ENCODE measurements at places on chromosomes 1 and 21. TPM values are rescaled to one million over a fixed set of nuclear protein-coding genes. Genes with fewer than 3 reads are reported as not detected.

DNA sequence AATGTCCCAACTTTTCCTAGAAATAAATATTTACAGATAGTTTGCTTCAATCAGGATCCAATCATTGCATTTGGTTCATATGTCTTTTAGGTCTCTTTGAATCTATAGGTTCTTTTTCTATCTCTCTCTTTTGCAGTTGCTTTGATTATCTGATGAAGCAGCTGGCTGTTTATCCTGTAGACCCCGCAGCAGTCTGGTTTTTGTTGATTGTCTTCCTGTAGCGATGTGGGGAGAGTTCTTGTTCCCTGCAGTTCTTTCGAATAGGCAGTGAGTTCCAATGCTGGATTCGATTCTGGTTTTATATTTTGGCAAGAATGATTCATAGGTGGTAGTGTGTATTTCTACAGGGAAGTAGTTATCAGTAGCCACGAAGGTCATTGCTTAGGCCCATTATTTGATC lies 7.4 kb upstream of the MIXL1 start:
- no peak for ATAC-seq

Gene FBXO42
- total RNA-seq = 27.3 TPM

- ATAC-seq = no peak
Observed at GRCh38 chr21:32413015-32413504, 554 bp downstream of the EVA1C start.

Gene ELF3
- total RNA-seq = 0.32 TPM

Gene NDUFS5
- 114 TPM for total RNA-seq

- ATAC-seq = no peak
Observed at GRCh38 chr1:3127738-3128137, 58.7 kb downstream of the PRDM16 start.

GRCh38 chr1:101262630-101263348 lies 26.0 kb downstream of the S1PR1 start:
- peak; percentile 39 for ATAC-seq

DNA sequence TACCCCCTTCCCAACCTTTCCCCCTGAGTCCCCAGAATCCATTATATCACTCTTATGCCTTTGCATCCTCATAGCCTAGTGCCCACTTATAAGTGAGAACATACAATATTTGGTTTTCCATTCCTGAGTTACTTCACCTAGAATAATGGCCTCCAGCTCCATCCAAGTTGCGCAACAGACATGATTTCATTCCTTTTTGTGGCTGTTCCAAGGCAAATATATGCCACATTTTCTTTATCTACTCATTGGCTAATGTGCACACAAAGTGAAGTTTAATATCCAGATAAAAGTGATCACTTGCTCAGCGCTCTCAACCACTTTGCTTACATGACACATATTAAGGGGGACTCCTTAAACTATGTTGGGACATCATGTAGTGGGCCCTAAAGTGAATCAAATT lies 72.4 kb upstream of the TIAM1 start:
- no peak for ATAC-seq

DNA sequence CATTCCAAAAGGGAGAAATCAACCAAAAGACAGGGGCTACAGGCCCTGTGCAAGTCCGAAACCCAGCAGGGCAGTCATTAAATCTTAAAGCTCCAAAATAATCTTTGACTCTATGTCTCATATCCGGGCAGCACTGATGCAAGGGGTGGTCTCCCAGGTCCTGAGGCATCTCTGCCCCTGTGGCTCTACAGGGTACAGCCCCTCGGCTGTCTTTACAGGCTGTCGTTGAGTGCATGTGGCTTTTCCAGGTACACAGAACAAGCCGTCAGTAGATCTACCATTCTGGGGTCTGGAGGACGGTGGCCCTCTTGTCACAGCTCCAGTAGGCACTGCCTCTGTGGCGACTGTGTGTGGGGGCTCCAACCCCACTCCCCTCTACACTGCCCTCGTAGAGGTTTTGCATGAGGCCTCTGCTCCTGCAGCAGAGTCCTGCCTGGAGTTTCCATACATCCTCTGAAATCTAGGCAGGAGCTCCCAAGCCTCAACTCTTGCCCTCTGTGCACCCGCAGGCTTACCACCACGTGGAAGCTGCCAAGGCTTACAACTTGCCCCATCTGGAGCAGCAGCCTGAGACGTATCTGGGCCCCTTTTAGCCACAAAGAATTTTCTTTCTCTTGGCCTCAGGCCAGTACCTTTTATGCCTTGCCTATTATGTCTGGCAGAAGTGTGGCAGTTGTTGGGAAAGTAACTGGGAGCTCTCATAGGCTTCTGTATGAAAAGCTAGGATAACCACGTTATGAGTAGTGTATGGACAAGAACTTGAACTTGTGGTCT lies 52.5 kb downstream of the POU2F1 start:
- no peak for ATAC-seq

Gene SLC25A24
- 16.0 TPM for total RNA-seq

DNA sequence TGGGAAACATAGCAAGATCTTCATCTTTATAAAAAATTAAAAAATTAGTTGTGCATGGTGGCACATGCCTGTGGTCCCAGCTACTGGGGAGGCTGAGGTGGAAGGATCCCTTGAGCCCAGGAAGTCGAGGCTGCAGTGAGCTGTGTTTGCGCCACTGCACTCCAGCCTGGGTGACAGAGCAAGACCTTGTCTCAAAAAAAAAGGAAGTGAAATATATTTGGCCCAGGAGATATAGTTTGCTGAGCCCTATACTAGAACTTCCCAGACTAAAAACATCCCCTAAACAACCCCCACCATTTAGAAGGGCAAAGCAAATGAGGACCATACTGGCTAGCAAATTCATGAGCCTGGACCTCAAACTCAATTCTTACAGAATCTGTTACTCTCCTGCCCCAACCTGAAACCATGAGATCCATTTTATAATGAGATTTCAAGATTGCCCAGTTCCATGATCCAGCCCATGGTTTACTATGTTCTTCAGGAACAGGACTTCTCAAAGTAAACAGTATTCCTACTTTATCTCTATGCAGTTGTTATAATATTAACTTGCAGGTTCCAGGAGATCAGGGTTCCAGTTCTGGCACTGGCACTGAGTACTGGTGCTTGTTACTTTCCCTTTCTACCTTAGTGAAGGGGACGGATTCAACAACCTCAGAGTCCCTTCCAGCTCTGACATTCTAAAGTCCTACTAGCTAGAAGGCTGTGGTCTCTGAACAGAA lies 48.9 kb upstream of the TADA1 start:
- ATAC-seq = no peak

Gene SH3BGR
- 1.9 TPM for total RNA-seq

- ATAC-seq = no peak
Observed at GRCh38 chr1:31467005-31467674, 54.1 kb downstream of the SERINC2 start.

DNA sequence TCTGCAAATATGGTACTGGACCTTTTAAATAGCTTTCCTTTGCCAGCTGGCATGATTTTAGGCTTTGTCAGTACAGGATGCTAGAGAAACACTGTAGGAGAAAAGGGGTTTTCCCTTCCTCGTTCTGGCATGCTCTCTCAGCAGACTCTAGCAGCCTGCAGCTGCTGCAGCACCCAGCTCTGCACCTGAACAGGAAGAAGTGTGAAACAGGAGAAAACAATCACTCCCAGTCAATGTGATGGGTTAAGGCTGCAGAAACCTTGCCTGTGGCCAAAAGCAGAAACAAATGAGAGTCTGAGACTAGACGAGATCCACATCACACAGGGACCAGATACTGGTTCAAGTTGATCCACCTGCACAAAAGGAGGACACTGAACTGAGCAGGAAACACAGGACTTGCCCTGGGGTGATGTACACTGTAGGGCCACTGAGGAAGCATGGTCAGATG lies 21.2 kb downstream of the OVGP1 start:
- peak; percentile 78 for ATAC-seq

DNA sequence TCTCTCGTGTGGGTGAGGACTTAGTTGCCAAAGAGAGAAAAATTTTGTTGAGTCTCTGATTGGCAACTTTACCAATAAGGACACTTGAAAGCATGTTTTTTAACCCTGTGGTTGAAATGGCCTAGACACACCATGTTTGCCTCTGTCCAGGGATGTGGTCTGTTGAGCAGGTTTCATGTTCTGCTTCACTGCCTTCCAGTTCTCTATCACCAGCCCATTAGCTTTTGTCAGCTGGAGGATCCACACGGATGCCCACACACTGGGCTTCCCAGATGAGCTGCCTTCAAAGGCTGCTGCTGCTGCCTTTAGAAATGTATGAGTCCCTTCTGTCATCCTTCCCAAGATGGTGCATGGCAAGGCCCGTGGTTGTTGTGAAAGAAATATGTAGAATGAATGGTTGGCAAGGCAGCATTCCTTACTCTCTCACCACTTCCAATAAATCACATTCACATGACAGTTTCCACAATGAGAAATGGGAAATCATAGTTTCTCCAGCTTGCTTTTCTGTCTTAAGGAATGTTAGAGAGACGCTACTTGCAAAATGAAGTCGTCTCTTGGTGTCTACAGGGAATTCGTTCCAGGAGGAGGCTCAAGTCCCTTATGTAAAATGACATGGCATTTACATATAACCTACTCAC lies 108.2 kb upstream of the SLC35F3 start:
- ATAC-seq = no peak

GRCh38 chr21:25967901-25968438 lies 202.6 kb downstream of the APP start:
- ATAC-seq = no peak

Gene TNFRSF8
- 35.3 TPM for total RNA-seq

Gene RPL22
- 437 TPM for total RNA-seq

Gene NECTIN4
- 0.22 TPM for total RNA-seq

- peak; percentile 71 for ATAC-seq
Observed at GRCh38 chr1:159067699-159068621, 8.6 kb downstream of the AIM2 start.

Gene COL9A2
- total RNA-seq = 18.9 TPM

- no peak for ATAC-seq
Observed at GRCh38 chr1:152410028-152410427, 4.0 kb downstream of the CRNN start.

DNA sequence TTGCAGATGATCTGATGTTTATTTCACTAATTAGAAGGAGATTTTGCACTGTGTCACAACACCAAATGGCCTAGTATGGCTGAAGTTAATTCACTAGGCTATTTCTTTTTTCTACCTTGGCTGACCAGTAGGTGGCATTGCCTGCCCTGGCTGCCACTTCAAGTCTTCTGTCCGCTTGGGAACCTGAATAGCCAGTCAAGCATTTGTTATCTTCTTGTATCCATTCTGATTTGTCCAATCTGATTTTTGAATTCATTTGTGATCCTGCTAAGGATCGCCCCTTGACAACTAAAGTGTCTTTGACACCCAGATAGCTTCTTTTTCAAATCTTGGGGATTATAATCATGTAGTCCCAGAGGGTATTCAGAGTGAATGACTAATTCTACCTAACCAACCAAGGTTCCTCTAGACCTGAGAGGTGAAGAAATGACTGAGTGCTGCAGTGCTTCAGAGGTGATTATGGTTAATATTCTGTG lies 99.4 kb downstream of the GIPC2 start:
- peak; percentile 72 for ATAC-seq

- no peak for ATAC-seq
Observed at GRCh38 chr1:40081871-40082270, 15.2 kb downstream of the PPT1 start.
